ENCODE measurements at places on chromosomes 2 and 18.

DNA sequence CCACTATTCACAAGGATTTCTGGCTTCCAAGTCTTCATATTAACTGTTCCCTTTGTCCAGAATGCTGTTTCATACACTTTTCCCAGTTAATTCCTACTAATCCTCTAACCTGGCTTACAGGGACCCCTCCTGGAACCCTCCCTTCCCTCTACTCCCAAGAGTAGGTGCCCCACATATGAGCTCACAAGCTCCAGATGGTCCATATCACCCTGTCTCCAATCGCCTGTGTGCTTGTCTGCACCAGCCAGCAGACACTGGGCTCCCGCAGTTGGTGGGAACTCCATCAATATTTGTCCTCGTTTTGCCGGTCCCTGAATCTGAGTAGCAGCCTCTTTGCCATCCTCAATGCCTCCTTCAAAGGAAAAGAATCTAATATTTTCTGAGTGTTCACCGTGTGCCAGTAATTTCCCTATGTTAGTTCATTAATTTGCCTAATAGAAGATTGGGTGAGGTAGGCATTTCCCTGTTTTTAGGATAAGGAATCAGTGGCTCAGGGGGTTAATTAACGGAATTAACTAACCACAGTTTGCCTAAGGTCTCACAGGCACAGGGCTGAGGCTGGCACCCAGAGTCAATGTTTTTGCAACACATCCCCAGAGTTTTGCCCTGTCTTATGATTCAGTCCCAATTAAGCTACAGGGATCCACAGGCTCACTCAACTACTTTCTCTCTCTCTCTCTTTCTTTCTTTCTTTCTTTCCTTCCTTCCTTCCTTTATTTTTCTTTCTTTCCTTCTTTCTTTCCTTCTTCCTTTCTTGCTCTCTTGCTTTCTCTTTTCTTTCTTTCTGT lies 141.6 kb upstream of the CYP1B1 start:
- H3K4me1 ChIP-seq = no peaks in the 10 kb centered on the region
- H3K27ac ChIP-seq = no peak overlapping the region
- H3K27me3 ChIP-seq = no peaks in the 10 kb centered on the region
- H3K4me3 ChIP-seq = no peak overlapping the region

GRCh38 chr2:154233231-154233630 lies 361.5 kb downstream of the GALNT13 start:
- no peaks in the 10 kb centered on the region for H3K27me3 ChIP-seq
- no peak overlapping the region for H3K4me3 ChIP-seq
- no peak for DNase-seq
- no peaks in the 10 kb centered on the region for H3K4me1 ChIP-seq
- H3K27ac ChIP-seq = no peak overlapping the region

DNA sequence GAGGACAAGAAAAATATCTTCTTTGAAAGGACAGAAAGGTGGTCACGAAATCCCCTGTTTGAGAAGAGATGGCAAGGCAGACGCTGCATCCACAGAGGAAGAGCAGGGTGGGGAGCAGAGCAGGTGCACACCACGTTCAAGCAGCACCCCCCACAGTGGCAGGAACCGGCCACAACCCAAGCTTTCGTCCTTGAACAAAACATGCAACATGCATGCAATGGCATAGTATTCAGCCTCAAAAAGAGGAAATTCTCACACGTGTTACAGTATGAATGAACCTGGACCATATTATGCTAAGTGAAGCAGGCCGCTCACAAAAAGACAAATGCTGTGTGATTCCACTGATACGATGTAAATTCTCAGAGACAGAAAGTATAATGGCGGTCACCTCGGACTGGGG lies 51.4 kb downstream of the CMPK2 start:
- no peaks in the 10 kb centered on the region for H3K27me3 ChIP-seq
- H3K27ac ChIP-seq = no peak overlapping the region
- no peak for DNase-seq
- H3K4me1 ChIP-seq = no peaks in the 10 kb centered on the region

DNA sequence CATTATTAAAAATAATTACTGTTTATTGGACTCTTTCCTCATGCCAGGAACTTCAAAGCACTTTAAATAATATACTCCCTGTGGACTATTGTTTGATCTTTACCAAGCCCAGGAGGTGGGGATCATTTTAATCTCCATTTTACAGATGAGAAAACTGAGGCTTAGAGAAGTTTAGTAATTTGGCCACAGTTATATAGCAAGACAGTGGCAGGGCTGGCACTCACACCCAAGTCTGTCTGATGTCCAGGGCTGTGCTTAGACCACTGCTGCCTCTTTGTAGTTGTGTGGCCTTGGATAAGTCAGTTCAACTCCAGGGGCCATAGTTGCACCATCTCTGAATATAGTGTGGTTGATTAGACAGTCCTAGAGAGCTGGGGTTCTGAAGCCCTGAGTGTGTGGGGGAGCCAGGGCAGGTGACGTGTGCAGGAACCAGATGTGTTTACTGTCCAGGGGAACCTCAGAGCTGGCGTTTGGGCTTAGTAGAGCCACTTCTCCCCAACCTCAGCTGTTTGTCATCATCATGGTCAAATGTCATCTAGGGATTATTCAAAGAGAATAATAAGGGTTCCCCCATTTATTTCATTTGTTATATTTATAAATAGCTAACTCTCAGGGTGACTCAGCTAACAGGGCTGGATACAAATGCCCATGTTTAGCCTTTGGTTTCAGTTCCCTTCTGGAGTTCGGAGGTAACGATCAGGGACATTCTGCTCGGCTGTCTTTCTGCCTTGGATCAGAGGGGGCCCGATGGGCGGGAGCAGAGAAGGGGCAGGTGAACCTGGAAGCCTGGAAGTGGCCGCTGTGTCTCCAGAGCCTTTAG lies 68.0 kb downstream of the BOLA3 start:
- no peak for DNase-seq
- H3K27ac ChIP-seq = no peak overlapping the region
- no peak overlapping the region for H3K4me3 ChIP-seq
- H3K36me3 ChIP-seq = peaks cover 6% of the 10 kb centered on the region

DNA sequence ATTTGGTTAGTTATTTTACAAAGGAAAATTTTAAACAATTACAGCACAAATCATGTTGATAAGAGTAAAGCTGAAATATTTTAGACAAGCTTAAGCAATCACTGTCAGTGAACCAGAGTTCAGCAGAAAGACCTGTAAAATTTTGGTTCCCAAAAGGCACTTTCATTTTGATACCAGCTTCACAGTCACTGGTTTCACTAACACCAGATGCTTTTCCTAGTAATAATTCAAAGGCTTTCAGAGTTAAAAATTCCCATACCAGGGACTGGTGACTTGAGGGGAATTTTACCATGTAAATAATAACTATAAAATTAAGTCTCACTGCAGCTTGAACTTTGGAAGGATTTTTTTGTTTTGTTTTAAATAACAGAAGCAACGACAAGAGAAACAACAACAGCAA lies 102.3 kb upstream of the CD302 start:
- peaks cover 5% of the 10 kb centered on the region for H3K4me1 ChIP-seq
- no peak overlapping the region for H3K27ac ChIP-seq
- no peaks in the 10 kb centered on the region for H3K36me3 ChIP-seq
- no peak overlapping the region for H3K4me3 ChIP-seq
- DNase-seq = no peak
- H3K27me3 ChIP-seq = no peaks in the 10 kb centered on the region

- H3K36me3 ChIP-seq = no peaks in the 10 kb centered on the region
- H3K4me3 ChIP-seq = no peak overlapping the region
- H3K4me1 ChIP-seq = peaks cover 16% of the 10 kb centered on the region
- no peak for DNase-seq
- no peak overlapping the region for H3K27ac ChIP-seq
Measured at GRCh38 chr2:71340176-71340575, 8.6 kb downstream of the ZNF638 start.

GRCh38 chr2:84996909-84997308 lies 25.9 kb downstream of the KCMF1 start:
- no peaks in the 10 kb centered on the region for H3K36me3 ChIP-seq
- no peak overlapping the region for H3K27ac ChIP-seq
- no peak for DNase-seq

- peak overlapping the region; percentile 68 for H3K4me3 ChIP-seq
- H3K27me3 ChIP-seq = no peaks in the 10 kb centered on the region
Measured at GRCh38 chr2:55268288-55268906, 634 bp downstream of the MTIF2 start.

DNA sequence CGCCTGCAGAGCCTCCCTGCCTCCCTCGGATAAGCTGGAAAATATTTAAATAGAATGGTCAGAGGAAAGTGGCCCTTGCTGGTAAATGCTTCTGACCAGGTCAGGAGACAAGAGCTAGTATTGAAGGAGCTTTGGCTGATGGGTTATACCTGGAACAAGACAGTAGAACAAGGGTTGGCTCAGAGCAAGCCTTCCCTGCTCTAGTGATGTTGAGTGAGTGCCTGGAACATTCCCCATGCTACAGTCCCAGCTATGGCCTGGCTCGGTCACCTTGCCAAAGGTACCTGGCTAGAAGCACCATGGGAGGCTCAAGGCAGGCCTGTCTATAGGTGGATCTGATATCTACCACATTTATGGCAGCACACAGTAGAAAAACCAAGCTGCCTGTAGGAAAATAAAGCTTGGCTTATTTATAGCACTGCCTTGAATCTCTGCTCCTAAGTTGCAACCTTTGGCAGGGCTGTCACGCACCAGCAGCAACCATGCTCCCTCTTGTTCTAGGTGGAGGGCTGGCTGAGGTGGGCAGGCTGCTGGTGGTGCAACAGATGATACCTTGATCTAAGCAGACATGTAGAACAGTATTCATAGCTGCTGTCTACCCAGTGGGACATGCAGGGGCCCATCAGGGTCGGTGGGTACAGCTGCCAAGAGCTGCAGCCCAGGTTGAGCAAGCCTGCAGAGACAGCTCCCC lies 66.7 kb upstream of the BCL2L11 start:
- no peak overlapping the region for H3K27ac ChIP-seq
- no peak overlapping the region for H3K4me3 ChIP-seq
- H3K27me3 ChIP-seq = no peaks in the 10 kb centered on the region
- no peaks in the 10 kb centered on the region for H3K36me3 ChIP-seq
- DNase-seq = no peak
- peaks cover 27% of the 10 kb centered on the region for H3K4me1 ChIP-seq

GRCh38 chr2:18803141-18803939 lies 214.0 kb upstream of the NT5C1B start:
- no peak overlapping the region for H3K4me3 ChIP-seq
- no peaks in the 10 kb centered on the region for H3K4me1 ChIP-seq
- H3K27me3 ChIP-seq = no peaks in the 10 kb centered on the region
- no peak overlapping the region for H3K27ac ChIP-seq

DNA sequence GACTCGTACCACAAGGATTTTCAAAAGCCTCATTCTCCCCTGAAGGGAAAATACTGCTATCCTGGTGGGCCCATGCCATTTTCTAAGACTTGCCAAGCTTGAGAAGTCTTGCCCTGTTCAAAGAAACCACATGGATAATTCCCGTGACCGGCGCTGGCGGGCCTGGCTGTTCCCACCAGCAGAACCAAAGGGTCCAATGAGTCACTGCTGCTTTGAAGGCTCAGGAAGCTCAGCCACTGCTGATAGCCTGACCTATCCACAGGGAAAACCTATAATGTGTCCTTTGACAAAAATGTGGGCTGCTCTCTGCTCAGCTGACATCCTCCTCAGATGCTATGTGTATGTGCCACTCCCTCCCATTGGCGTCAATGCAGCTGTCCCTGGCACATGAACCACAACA lies 137.9 kb upstream of the RAB12 start:
- H3K27me3 ChIP-seq = no peaks in the 10 kb centered on the region
- H3K4me1 ChIP-seq = no peaks in the 10 kb centered on the region
- no peak for DNase-seq
- H3K4me3 ChIP-seq = no peak overlapping the region
- H3K27ac ChIP-seq = no peak overlapping the region

- no peaks in the 10 kb centered on the region for H3K36me3 ChIP-seq
- H3K27me3 ChIP-seq = no peaks in the 10 kb centered on the region
- H3K4me1 ChIP-seq = peaks cover 5% of the 10 kb centered on the region
- no peak overlapping the region for H3K27ac ChIP-seq
- DNase-seq = no peak
Measured at GRCh38 chr2:212970132-212970531, 181.3 kb downstream of the IKZF2 start.

DNA sequence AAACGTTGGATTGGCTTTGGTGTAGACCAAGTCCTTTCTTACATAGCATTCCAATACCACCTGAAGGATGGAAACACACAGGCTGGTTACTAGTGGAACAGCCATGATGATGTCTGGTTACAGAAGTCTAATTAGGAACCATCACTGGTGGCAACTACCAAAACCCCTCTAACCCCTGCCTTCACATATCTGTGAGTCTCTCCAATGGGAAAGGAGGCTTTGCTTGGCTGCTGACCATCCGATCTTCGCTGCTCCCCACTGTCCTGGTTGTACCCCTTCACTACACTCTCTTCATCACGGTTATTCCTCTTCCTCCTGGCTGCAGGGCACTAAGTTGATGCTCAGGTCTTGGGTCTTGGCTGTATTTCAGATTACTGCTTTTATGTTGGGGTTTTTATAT lies 97.7 kb downstream of the SPRED2 start:
- no peak for DNase-seq
- no peaks in the 10 kb centered on the region for H3K4me1 ChIP-seq
- H3K27me3 ChIP-seq = no peaks in the 10 kb centered on the region
- H3K27ac ChIP-seq = no peak overlapping the region

DNA sequence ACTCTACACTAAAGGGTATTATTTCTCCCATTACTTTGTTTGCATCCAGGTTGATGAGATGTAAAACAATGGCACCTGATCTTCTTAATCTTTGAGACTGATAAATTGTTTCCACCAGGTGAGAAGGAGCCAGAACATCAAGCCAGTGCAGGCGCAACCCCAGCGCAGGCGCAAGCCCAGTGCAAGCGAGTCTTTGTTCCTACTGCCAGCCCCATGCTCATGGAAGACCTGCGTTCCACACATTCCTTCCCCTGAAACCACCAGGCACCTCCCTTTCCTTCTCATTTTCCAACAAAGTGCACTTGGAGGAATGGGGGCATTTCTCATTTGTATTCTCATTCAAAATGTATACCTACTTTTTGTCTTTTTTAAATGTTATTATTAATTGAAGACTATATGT lies 188.7 kb upstream of the SMAD2 start:
- no peak overlapping the region for H3K4me3 ChIP-seq
- peaks cover 10% of the 10 kb centered on the region for H3K4me1 ChIP-seq
- no peaks in the 10 kb centered on the region for H3K27me3 ChIP-seq
- DNase-seq = no peak
- H3K36me3 ChIP-seq = no peaks in the 10 kb centered on the region
